SK-N-SH (cell line): ENCODE measurements at places on chromosomes 12 and 14.

DNA sequence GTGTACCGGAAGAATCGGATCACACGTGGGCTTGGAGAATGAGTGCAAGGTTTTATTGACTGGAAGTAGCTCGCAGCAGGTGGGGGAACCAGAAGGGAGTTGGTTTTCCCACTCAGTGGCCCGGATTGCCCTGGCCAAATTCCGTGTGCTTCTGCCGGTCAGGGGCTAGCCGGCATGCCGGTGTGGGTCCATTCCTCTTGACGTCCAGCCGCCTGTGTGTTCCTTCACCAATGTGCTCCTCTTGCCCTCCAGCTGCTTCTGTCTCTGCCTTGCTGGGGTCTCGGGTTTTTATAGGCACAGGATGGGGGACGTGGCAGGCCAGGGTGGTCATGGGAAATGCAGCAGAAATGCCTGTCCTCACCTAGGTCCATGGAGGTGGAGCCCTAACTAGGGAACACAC, 11.0 kb downstream of the MYRFL start:
- H3K27ac ChIP-seq, result no peak overlapping the region
- H3K36me3 ChIP-seq, result no peaks in the 10 kb centered on the region
- H3K4me3 ChIP-seq, result no peak overlapping the region
- no peaks in the 10 kb centered on the region for H3K27me3 ChIP-seq

GRCh38 chr12:39605501-39605900, 14.1 kb downstream of the ABCD2 start:
- no peak overlapping the region for H3K4me3 ChIP-seq
- H3K4me1 ChIP-seq, result no peaks in the 10 kb centered on the region; the same call in 1 of the 2 replicates
- no peak overlapping the region for H3K27ac ChIP-seq
- no peaks in the 10 kb centered on the region for H3K36me3 ChIP-seq

- H3K36me3 ChIP-seq, result peaks cover 1% of the 10 kb centered on the region; the same call in 1 of the 2 replicates
- H3K4me1 ChIP-seq, result peaks cover 7% of the 10 kb centered on the region; the same call in 1 of the 2 replicates
Observed at GRCh38 chr12:50055831-50056638, 1.4 kb upstream of the ASIC1 start.

DNA sequence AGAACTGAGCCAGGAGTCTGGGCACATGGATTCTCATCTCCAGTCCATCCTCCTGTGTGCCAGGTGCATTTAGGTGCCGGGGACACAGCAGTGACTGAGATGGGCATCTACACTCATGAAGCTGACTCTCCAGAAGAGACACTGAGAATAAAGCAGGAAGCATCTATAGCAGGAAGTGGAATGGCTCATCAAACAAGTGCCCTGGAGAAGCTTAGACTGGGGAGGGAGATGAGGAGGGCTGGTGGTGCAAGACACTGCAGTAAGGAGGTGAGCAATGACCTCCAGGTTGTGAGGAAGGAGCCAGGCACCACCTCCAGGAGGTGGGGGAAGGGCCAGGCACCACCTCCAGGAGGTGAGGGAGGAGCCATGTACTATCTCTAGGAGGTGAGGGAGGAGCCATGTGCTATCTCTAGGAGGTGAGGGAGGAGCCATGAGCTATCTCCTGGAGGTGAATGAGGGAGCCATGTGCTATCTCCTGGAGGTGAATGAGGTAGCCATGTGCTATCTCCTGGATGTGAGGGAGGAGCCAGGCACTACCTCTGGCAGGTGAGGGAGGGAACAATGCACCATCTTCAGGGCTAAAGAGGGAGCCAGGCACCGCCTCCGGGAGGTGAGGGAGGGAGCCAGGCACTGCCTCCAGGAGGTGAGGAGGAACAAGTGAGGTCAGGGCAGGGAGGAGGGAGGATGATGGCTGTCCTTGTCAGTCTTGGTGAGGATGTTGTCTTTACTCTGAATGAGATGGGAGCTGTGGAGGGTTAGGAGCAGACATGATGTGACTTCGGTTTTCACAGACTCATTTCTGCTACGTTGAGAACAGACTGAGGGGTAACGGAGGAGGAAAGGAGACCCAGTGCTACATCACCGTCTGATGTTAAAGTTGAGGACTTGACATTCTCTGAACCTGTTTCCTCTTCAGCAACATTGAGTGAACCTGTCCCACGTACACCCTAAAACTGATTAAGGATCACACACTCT, 961.9 kb upstream of the TMEM132C start:
- DNase-seq, result no peak
- H3K4me3 ChIP-seq, result no peak overlapping the region
- H3K27me3 ChIP-seq, result no peaks in the 10 kb centered on the region
- H3K36me3 ChIP-seq, result no peaks in the 10 kb centered on the region
- H3K4me1 ChIP-seq, result no peaks in the 10 kb centered on the region
- H3K27ac ChIP-seq, result no peak overlapping the region

- no peaks in the 10 kb centered on the region for H3K27me3 ChIP-seq
- no peak overlapping the region for H3K4me3 ChIP-seq
- H3K4me1 ChIP-seq, result no peaks in the 10 kb centered on the region
- no peak overlapping the region for H3K27ac ChIP-seq
- DNase-seq, result no peak
Observed at GRCh38 chr12:38783304-38783703, 122.1 kb downstream of the CPNE8 start.

GRCh38 chr12:76866726-76867125, 12.1 kb downstream of the CSRP2 start:
- no peak overlapping the region for H3K27ac ChIP-seq
- DNase-seq, result no peak
- H3K4me3 ChIP-seq, result no peak overlapping the region

DNA sequence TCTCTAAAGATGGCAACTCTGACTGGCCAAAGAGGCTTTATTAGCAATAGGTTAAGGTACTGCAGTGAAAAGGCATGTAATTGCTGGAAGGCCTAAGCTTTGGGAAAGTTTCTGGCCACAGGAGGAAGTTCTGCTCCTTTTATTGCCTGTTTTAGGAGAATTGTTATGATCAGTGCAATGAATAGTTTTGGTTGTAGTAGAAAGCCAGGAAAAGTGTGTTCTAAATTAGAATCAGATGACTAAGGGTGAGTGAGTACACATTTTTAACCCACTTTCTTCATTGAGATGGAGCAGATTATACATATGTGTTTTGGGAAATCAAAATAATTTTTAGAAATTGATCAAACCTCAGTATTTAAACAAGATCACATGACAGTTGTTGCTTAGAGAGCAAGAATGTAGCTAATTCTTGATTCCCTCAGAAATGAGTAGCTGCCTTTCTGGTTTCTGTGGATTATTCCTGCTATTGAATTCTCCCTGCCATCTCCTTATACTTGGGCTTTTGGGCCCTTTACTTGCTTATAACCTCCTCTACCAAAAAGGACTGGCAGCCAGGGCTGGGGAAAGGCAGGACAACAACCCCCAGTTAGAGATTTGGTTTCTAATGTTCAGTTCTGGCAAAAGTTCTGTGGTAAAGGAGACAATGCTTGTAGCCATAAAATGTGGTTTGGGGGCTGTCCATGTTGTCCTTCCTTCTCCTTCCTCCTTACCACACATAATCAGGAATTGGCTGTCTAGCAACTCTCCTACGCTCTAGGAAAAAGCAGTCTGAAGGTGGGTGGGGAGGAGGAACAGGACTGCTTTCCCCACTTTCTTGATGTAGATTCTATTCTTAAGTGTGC, 217.1 kb downstream of the SLC38A4 start:
- H3K4me1 ChIP-seq, result no peaks in the 10 kb centered on the region
- H3K4me3 ChIP-seq, result no peak overlapping the region
- no peak for DNase-seq

DNA sequence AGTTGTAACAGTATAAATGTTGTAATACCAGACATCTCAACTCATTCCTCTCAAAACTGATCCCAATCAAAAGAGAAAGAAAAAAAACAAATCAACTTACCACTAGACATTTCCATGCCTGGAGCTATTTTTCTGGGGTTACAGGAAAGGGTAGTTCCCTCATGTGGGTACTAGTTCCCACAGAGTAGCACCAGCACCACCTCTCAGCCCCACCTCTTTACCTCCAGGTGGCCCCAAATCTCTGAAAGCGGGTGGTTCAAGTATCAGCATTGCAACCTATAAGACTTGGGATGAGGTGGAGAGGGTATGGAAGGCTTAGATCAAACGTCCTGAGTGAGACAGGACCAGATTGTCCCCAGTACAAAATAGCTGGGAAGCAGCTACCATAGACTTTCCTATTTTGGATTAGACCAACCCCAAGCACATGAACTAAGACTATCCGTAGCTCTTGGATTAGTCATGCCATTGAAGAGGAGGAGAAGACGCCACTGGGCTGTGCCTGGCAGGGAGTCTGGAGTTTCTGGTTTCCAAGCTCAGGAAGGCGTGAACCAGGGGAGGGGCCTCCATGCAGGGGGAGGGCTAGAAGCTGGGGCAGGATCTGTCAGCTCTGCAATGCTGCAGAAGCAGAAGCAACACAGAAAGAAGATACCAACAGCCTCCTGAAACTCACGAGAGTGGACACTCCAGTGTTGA, at the start of gene SLC39A2:
SLC39A2 (plus strand) TSS at position 620 of the 693 bp plus-strand sequence. CDS start 154 bp downstream, outside the sequence.
- no peak within 1 kb of the TSS for H3K4me3 ChIP-seq
- DNase-seq, result no peak
- no peaks in the 10 kb centered on the region for H3K4me1 ChIP-seq
- peaks cover 13% of the 10 kb centered on the region for H3K36me3 ChIP-seq
- H3K27me3 ChIP-seq, result no peaks in the 10 kb centered on the region

DNA sequence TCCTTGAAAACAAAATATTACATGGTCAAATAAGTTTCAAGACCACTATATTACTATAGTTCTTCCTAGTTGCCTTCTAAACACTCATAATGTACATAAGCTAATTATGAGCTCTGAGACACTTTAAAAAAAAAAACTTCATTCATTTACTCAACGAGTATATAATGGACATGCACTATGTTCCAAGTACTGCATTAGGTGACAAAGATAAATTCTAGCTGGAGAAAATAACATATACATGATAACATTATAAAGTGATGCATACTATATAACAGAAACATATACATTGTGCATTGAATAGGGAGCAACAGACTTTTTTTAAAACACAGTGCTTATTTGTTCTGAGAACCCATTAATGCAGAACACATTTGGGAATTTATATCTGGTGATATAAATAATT, 202.3 kb downstream of the NELL2 start:
- DNase-seq, result no peak
- no peaks in the 10 kb centered on the region for H3K27me3 ChIP-seq
- H3K4me1 ChIP-seq, result no peaks in the 10 kb centered on the region
- H3K4me3 ChIP-seq, result no peak overlapping the region
- no peak overlapping the region for H3K27ac ChIP-seq
- no peaks in the 10 kb centered on the region for H3K36me3 ChIP-seq

- H3K27ac ChIP-seq, result peak overlapping the region; percentile 99
- DNase-seq, result no peak
- no peaks in the 10 kb centered on the region for H3K36me3 ChIP-seq
- peaks cover 29% of the 10 kb centered on the region for H3K4me1 ChIP-seq
- H3K27me3 ChIP-seq, result no peaks in the 10 kb centered on the region
Observed at GRCh38 chr14:61260939-61261776, 20.0 kb downstream of the TMEM30B start.

- no peak overlapping the region for H3K4me3 ChIP-seq
- H3K27me3 ChIP-seq, result no peaks in the 10 kb centered on the region
- H3K4me1 ChIP-seq, result no peaks in the 10 kb centered on the region; the same call in 1 of the 2 replicates
Observed at GRCh38 chr12:46148327-46149078, 120.3 kb downstream of the SLC38A1 start.

DNA sequence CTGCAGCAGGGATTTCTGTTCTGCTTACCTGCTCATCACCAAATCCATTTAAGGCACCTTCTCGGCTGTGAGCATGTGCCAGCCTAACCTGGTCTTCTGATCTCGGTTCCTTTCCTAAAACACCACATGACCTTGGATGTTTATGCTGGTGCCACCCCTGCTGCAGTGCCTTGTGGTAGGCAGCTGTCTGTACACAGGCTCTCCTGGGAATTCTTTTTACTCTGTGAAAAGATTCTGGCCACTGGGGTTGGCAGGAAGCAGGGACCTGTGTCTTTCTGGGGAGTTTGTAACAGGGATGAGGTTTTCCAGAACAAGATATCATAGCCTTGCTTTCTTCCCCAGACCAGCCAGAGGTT, 10.4 kb upstream of the PLEKHG3 start:
- H3K36me3 ChIP-seq, result no peaks in the 10 kb centered on the region
- peaks cover 8% of the 10 kb centered on the region; the same call in 1 of the 2 replicates for H3K4me1 ChIP-seq
- H3K27me3 ChIP-seq, result peaks cover 18% of the 10 kb centered on the region
- no peak overlapping the region for H3K4me3 ChIP-seq

GRCh38 chr14:76304536-76305267, 71.2 kb upstream of the ESRRB start:
- DNase-seq, result no peak
- no peaks in the 10 kb centered on the region for H3K36me3 ChIP-seq
- no peak overlapping the region for H3K4me3 ChIP-seq
- no peaks in the 10 kb centered on the region for H3K27me3 ChIP-seq
- H3K4me1 ChIP-seq, result no peaks in the 10 kb centered on the region
- no peak overlapping the region for H3K27ac ChIP-seq

GRCh38 chr12:65930114-65930828, 106.0 kb downstream of the HMGA2 start:
- H3K27me3 ChIP-seq, result no peaks in the 10 kb centered on the region
- H3K36me3 ChIP-seq, result peaks cover 43% of the 10 kb centered on the region
- H3K4me1 ChIP-seq, result peaks cover 2% of the 10 kb centered on the region
- H3K4me3 ChIP-seq, result no peak overlapping the region
- H3K27ac ChIP-seq, result peak overlapping the region; percentile 97

DNA sequence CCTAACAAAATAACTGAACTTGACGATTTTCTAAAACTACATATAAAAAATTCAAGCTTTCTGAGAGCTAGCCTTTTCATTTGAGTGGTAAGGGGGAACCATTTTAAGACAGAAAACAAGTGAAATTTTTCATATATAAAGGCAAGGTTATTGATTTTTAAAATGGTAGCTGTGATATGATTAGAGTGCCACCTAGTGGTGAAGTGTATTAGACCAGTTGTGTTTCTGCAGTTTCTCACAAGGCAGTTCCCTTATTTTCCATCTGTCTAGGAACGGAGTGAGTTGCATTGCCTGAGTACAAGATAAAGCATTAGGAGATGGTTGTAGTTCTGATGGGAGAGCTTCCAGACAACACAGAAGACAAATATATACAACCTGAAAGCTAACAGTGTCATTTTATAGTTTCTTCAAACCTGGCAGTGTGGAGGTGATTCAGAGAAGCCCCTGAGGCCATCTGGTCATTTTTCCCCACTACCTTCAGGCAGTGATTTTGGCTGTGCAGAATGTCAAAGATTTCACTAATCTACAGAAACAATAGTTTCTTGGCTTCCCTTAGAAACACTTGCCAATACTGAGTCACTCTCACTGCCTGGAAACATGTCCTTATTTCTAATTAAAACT, 180.8 kb downstream of the C12orf50 start:
- H3K4me1 ChIP-seq, result no peaks in the 10 kb centered on the region
- peak; percentile 31 for DNase-seq
- H3K27me3 ChIP-seq, result no peaks in the 10 kb centered on the region
- no peak overlapping the region for H3K27ac ChIP-seq
- H3K4me3 ChIP-seq, result no peak overlapping the region

DNA sequence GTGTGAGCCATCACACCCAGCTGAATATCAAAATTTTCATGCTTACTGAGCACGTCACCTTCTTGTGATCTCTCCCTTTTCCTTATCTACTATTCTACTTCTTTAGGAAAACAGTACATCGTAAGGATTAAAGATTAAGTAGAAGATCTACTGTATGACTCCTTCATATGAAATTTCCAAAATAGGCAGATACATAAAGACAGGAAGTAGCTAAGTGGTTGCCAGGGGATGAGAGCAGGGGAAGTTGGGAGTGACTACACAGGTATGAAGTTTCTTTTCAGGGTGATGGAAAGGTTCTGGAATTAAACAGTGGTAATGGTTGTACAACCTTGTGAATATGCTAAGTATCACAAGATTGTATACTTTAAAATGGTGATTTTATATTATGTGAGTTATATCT, 36.5 kb upstream of the CERS5 start:
- H3K36me3 ChIP-seq, result peaks cover 32% of the 10 kb centered on the region
- H3K4me1 ChIP-seq, result no peaks in the 10 kb centered on the region; the same call in none of the 2 replicates
- DNase-seq, result no peak
